ENCODE measurements at places on chromosomes 16 and 17.

DNA sequence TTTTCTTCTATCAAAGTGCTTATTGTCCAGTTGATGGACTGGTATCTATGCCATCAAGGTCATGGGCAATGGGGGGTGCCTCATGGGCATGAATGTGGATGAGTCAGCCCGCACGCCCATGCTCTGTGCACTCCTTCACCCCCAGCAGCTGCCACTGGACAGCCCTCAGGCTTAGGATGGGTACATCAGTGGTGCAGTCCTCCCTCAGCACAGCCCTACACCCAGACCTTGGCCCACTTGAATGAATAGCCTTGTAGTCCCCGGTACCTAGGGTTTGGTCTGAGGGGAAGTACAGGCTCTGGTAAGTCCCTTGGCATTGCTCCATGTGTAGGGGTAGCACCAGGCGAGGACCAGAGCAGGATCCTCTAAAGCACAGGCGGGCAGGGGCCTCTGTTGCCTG lies 10.4 kb upstream of the GNA13 start:
- DNase-seq = no peak

DNA sequence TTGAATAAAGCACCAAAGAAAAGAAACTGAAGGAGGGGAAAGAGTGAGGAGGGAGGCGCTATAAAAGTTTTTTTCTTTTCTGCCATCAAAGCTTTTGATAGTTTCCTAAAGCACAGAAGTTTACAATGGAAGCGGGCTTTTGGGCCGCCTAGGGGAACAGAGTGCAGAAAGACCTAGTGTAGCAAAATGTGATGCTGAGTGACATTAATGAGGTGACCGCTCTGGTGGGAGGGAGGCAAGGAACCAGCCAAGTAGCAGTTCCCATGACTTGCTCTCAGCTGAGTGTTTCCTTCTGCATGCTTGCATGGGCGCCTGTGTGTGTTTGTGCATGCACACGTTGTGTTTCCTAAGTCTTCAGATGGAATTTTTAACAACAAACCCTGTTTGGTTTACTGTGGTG lies 15.5 kb downstream of the MSI2 start:
- no peak for DNase-seq

DNA sequence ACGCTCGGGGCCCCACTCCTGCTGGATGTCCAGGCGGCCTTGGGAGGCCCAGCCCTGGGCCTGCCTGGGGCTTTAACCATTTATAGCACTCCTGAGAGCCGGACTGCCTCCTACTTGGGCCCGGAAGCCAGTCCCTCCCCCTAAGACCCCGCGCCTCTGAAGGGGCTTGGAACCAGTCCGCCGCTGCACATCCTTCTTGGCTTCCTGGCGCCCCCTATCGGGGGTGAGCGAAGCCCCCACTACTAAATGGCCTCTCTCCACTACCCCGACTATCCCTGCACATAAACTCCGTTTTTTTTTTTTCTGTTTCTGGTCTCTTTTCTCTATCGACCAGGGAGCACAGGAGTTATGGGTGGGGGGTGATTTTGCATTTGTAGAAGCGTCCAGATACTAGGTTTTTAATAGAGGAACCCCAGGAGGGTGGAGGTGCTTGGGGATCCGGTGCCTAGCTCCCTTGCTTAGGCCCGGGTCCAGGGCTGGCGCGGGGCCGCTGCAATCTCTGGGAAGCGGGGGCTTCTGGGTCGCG lies 633 bp upstream of the NOL3 start:
- no peak for DNase-seq

DNA sequence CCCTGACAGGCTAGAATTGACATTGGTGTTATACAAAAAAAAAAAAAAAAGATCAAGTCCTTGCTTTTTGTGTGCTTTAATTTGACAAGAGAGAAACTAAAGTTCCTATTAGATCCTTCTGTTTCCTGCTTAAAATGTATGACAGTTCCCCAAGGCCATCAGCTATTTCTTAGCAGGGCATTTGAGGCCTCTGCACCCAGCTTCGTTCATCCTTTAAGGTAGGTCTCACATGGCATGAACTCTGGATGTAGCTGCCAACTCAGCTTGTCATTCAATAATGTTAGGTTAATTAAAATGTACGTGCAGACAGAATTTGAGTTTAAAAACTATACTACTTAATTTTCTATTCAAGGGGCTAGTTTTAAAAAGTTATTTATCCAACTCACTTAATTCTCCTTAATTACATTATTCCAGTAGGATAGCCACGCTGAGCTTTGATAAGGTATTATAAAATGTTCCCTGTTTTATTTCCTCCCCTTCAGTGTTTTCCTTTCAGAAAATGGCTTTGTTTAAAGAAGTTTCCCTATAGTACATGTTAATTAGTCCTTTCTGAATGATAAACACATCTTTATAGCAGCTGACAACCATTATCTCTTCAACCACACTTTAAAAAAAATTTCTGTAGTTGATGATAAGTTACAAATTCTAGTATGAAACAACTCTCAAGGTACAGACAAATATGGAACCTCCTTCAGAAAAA lies 1.2 kb upstream of the RFFL start:
- no peak for DNase-seq

GRCh38 chr17:64174686-64175456 lies 44.9 kb upstream of the ERN1 start:
- DNase-seq = no peak

DNA sequence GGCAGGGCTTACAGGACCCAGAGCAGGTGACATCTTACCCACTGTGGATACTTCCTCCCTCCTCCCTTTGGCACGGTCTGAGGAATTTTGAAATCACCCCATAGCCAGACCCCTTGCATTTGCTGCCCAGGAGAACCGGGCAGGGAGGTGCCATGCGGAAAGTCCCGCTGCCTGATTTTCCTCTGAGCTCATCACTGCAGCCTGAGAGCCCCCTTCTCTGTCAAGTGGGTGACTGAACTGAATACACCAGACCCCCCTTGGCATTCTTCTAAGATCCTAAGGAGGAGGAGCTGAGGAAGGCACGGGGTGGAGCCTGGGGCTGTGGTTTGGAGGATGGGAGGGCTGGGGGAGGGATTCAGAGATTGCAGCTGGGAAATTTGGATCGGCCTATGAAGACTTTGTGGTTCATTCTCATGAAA lies 173.4 kb downstream of the RAB11FIP4 start:
- DNase-seq = no peak

DNA sequence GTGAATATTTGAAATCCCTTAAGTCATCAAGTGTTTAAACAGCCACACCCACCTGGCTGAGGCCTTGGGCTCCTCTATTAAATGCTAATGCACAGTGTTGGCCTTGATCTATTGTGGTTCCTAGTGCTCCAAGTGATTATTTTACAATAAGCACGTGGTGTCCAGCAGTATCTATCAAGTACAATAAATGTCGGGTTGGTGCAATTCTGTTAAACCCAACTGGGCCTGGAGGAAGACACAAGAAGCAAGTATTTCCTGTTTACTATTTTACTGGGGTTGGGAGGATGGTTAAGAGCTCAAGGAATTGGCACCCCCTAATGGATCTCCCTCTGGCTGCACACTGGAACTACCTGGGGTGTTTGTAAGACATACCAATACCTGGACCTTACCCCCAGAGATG lies 72.1 kb upstream of the HNF1B start:
- DNase-seq = no peak

Measured in stimulated activated CD4-positive, alpha-beta T cell treated with anti-CD3 and anti-CD28 coated beads, Interleukin-1b, Interleukin-23, amount 100 ng/mL, for 1 hour (primary cell).